ENCODE measurements at places on chromosomes 12 and 14.
A peak's percentile ranks its signal among the peaks of the same experiment; 100 is the strongest.

DNA sequence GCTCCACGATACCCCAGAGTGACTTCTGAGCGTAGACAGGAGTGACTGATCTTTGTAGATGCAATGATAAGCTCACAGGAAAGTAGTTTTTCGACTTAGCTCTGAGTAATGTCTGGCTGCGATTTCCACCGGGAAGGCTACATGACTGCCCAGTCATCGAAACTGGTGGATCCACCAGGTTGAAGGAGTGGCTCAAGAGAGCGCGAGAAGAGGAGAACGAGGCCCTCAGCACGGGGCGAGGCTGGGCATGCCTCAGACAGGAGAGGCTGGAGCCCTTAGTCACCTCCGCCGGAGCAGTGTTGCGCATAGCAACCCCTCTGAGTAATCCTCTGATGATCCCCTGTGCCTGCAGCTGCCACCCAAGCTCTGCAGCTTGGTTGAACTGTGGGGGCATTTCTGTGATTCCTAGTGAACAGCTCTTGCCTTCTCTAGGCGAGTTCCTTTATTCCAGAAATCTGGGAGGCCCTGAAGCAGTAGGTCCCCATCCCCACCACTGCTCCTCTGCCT, 25.6 kb downstream of the ELK3 start:
- H3K27ac ChIP-seq, result peak overlapping the region; percentile 74
- peaks cover 31% of the 10 kb centered on the region for H3K4me1 ChIP-seq
- no peak overlapping the region for H3K4me3 ChIP-seq
- no peaks in the 10 kb centered on the region for H3K36me3 ChIP-seq
- no peaks in the 10 kb centered on the region for H3K27me3 ChIP-seq

- peaks cover 9% of the 10 kb centered on the region for H3K4me1 ChIP-seq
- no peaks in the 10 kb centered on the region for H3K36me3 ChIP-seq
- DNase-seq, result peak; percentile 28
- H3K4me3 ChIP-seq, result no peak overlapping the region
- no peak overlapping the region for H3K27ac ChIP-seq
- no peaks in the 10 kb centered on the region for H3K27me3 ChIP-seq
Measured at GRCh38 chr12:93109551-93110203, 180.6 kb upstream of the EEA1 start.

GRCh38 chr12:44875417-44875953, 630 bp downstream of the NELL2 start:
- no peaks in the 10 kb centered on the region for H3K36me3 ChIP-seq
- H3K27ac ChIP-seq, result no peak overlapping the region
- DNase-seq, result no peak

DNA sequence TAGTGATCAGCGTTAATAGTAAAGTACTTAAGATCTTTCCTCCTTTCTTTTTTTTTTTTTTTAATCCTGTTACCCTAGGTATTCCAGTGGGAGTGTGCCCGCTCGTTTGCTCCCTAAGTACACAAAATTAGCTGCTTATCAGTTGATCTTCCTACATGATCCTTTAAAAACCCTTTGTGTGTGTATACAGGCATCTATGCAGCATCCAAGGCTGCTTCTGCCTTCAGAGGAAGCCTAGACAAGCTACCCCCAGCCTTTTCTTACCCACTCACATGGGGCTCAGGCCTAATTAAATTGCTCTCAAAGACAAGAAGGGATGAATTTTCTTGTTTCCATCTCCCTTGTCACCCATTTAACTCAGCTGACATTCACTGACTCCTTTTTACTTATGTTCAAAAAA, 343.4 kb upstream of the LMO3 start:
- H3K4me3 ChIP-seq, result no peak overlapping the region
- DNase-seq, result no peak
